ELR (cell line): ENCODE measurements at places on chromosomes 2 and 18.
A peak's percentile ranks its signal among the peaks of the same experiment; 100 is the strongest.

DNA sequence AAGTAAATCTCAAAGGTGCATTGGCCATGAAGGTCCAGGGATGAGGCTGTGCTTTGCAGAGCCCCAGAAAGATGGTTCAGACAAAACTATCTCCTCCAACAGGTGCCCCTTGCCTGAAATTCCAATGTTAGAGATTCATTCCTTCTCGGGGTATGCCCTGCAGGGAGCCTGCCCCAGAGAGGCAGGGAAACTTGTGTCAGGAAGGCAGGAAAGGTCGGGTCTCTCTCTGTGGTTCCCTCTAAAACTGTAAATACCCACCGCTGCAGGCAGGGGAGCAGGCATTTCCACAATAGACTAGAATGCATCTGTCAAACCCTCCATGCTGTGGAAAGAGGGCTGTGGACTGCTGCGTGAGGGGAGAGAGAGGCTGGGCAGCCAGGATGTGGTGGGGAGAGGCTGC lies 207.8 kb upstream of the SMAD2 start:
- no peak for DNase-seq

DNA sequence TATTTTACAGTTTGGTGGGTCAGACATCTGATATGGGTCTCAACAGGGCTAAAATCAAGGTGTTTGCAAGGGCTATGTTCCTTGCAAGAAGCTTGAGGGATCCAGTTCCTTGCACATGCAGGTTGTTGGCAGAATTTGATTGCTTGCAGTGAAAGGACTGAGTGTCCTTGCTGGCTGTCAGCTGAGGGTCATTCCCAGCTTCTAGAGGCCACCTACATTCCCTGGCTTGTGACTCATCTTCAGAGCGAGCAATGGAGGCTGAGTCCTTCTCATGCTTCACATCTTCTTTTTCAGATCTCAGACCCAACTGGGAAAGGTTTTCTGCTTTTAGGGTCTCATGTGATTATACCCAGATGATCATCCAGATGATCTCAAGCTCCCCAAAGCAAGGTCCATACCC lies 12.4 kb downstream of the MEX3C start:
- DNase-seq, result peak; percentile 41

- DNase-seq, result peak; percentile 67
Measured at GRCh38 chr2:97900806-97901205, 94.9 kb downstream of the TMEM131 start.

GRCh38 chr2:230921806-230922595 lies 3.0 kb downstream of the GPR55 start:
- DNase-seq, result no peak

GRCh38 chr2:174623106-174623637 lies 25.6 kb upstream of the WIPF1 start:
- DNase-seq, result no peak

DNA sequence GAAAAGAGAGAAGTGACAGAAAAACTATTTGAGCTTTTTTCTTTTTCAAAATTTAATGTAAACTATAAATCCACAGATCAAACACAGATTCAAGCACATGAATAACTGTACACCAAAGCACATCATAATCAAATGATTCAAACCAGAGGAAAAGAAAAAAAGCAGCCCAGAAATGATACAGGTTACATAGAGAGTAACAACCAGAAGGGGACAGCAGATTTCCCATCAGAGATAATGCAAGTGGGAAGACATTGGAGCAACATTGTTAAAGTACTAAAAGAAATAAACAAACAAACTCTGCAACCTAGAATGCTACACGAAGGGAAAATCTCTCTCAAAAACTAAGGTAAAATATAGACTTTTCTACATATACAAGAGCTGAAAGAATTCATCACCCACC lies 34.5 kb downstream of the CMPK2 start:
- DNase-seq, result no peak

- DNase-seq, result peak; percentile 15
Measured at GRCh38 chr18:33839452-33840211, 261.6 kb downstream of the ASXL3 start.

- no peak for DNase-seq
Measured at GRCh38 chr2:239769554-239770245, 255.4 kb downstream of the NDUFA10 start.

GRCh38 chr2:190968522-190968921 lies 45.4 kb downstream of the STAT1 start:
- DNase-seq, result no peak

GRCh38 chr2:166333801-166334200 lies 41.9 kb downstream of the SCN9A start:
- peak; percentile 44 for DNase-seq
